ENCODE measurements at places on chromosomes 2 and 18.

DNA sequence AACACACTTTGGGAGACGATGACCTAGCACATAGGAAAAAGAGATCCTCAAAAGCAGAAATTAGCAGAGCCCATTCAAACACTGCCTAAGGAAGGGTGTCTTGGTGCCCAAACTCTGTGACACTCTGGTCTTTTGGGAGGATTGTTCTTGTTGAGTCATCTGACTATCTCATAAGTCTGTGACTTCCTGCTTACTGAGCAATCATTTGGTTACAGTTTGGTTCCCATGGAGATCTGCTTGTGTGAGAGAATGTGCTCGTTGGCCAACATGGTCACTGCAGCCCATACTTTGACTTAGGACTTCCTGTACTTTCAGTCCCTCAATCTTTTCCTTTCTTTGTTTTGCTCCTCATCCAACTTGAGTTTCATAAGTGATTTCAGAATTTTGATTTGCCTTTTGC, 602.9 kb downstream of the NYAP2 start:
- no peak for DNase-seq

- DNase-seq: no peak
Observed at GRCh38 chr2:187614756-187615155, 60.5 kb upstream of the TFPI start.

GRCh38 chr18:42298759-42299675, 344.0 kb downstream of the PIK3C3 start:
- DNase-seq: peak; percentile 75

DNA sequence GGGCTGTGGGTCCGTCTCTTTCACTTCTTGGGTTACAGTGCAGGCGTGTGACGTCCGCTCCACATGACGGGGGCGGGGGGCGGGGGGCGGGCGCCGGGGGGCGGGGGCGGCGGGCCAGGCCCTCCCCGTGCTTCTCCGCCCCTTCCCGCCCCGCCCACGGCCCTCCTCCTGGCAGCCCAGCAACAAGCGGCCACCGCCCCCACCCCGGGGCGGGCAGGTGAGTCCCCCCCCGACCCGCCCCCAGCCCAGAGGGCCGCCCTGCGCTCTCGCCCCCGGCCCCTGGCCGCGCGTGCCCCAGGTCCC, 3.6 kb downstream of the ZNF516 start:
- DNase-seq: peak; percentile 90

DNA sequence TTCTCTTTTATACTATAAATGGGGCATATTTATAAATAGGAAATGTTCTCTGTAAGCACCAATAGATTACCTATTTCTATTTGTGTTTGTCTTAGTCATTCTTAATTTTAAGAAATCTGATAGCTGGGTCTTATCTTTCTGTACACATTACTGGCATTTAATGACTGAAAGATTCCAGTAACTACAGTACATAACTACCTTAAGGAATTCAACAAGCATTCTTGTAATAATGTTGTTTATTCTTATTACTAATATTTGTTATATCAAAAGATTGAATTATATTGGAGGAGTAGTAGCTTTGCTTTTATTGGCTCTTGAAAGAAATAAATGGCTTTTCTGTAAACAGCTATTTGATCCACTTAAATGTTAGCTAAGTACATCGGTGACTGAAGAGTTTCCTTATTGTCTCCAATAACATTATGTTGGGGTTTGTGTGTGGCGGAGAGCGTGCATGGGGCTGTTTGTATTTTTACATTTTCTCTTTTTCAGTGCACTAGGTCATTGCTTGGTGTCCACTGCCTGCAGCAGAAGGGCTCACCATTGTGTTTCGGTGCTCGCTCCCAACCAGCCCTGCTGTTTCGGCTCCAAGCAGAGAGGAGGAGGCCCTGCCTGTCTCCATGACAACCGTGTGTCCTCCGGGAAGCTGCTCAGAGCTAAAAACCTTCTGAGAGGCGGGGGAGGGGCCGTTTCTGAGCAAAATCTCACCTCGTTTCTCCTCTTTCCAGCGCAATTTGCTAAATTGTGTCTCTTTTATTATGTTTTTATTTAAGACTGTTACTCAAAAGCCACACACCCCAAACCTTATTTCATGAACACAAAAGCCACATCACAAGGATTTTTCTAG, 112.5 kb upstream of the SLC38A11 start:
- DNase-seq: peak; percentile 59

GRCh38 chr2:133362061-133362476, 206.2 kb downstream of the NCKAP5 start:
- DNase-seq: no peak

DNA sequence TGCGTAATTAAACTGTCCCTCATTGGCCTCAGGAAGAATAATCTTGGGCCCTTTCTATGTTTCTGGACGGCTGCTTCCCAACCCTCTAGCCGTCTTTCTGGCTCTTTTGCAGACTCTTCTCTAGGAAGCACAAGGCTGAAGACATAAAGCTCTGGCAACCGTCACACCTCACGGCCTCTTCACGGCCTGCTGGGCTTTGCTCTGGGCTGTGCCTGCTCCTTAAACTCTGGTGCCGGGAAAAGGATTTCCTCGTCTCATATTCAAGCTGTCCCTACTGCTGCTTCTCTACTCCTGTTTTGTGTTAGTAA, 36.0 kb upstream of the WIPF1 start:
- DNase-seq: no peak

- no peak for DNase-seq
Observed at GRCh38 chr2:163736433-163737189, 803 bp upstream of the FIGN start.

DNA sequence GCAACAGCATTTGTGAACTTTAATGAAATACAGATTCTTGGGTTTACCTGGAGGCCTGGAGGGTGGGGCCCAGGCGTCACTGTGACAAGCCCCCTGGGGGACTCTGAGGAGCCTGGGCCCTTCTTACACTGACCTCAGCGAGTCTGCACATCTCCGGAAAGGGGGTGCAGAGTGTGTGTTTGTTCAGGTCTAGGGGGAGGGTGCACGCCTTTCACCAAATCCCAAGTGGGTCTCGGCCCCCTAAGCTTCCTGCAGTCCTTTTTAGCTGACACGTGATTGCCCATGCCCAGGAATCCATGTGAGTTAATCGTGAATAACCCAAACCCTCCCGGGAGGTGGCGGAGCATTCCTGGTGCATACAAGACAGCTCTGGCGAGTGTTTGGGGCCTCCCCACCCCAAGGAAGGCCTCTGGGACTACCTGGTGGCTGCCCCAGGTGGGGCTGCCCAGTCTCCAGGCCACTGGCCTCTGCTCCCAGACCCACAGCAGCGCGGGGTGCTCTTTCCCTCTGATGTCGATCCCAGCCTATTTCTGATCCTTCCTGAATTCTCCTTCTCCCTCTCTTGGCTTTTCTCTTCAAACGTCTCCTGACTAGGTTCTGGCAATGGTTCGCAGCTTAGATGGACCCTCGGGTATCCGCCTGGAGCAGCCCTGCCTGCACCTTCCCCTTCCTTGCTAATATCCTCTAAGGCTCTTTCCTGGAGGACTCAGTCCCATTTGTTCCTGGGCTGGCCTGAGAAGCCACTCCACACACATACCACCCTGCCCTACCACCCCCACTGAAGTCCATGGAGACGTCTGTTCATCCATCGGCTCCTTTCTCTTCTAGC, 10.0 kb downstream of the NGEF start:
- no peak for DNase-seq

- no peak for DNase-seq
Observed at GRCh38 chr2:135230150-135230549, 178.1 kb downstream of the RAB3GAP1 start.

Data from Right ventricle myocardium inferior (tissue), 1 donor.